H9 (cell line): ENCODE measurements at places on chromosomes 13 and 19.

DNA sequence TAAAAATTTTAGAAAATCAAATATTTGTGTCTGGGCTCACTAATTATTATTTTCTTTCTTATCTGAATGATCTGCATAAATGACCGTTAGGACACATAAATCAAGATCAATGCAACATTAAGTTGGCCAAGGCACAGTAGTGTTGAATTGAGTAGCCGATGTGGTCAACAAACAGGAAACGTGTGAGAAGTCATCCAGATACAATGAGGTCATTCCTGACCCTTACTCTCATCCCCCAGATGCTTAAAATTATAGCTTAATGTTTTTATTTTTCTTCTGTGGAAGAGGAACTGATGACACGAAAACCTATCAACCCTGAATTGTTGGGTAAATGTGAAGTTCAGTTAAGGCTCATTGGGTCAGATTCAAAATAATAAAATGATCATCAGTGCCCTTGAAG lies 222.9 kb downstream of the RFC3 start:
- DNase-seq, result no peak

DNA sequence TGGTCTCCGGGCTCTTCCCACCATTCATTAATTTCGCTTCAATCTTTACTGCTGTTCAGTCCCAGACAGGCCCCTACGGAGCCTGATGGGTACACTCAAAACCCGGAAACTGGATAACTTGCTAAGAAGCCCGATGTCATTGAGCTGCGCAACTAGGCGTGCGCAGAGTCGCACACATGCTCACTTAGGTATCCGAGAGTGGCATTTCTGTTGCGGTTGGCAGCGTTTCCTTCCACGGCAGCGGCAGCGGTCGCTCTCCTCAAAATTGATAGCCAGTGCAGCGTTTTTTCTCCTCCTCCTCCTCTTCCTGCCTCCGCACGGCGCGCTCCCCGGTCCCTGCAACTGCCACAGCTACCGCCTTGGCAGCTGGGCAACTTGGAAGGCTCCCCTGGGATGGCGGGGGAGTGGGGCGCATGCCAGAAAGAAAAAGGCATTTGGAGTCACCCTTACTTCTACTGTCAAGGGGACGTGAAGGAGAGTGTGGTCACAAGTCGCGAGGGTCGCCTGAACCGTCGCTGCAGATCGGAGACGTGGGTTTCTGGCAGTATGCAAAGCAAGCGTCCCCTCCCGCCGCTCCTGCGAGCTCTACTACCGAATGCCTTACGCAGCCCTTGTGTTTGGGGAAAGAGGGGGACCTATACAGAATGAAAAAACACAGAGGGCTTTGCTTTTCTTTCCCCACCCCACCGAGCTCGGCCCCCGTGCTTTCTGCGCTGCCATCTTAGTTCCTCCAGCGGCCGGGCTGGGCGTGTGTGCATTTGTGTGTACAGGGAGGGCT lies 2.4 kb upstream of the MYCBP2 start:
- peak; percentile 80 for DNase-seq

DNA sequence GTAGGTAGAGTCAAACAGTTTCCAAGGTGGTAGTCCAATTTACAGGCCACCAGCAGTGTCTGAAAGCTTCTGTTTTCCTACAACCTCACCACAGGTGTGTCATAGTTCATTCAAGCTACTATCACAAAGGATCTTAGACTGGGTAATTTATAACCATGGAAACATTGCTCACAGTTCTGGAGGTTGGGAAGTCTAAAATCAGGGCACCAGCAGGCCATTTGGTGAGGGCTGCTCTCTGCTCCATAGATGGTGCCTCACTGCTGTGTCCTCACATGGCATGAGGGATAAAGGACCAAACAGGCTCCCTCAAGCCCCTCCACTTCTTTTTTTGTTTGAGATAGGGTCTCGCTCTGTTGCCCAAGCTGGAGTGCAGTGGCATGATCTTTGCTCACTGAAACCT lies 60.6 kb downstream of the ING1 start:
- no peak for DNase-seq

DNA sequence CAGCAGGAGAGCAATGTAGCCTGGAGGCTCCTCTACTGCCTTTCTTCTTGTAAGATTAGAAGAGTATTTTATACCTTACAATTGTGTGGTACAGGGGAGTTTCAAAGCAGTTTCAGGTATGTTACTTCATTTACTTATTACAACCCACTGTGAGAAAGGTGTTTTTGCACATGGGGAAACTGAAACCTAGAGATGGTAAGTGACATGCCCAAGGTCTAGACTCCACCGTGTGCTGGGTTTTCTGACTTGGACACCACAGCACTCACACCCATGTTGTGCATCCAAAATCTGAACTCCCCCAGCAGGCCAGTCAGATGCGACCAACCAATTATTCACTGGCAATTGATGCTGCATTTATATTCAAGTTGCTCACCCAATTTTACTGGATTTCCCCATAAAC lies 22.8 kb downstream of the ERICH6B start:
- DNase-seq, result no peak

DNA sequence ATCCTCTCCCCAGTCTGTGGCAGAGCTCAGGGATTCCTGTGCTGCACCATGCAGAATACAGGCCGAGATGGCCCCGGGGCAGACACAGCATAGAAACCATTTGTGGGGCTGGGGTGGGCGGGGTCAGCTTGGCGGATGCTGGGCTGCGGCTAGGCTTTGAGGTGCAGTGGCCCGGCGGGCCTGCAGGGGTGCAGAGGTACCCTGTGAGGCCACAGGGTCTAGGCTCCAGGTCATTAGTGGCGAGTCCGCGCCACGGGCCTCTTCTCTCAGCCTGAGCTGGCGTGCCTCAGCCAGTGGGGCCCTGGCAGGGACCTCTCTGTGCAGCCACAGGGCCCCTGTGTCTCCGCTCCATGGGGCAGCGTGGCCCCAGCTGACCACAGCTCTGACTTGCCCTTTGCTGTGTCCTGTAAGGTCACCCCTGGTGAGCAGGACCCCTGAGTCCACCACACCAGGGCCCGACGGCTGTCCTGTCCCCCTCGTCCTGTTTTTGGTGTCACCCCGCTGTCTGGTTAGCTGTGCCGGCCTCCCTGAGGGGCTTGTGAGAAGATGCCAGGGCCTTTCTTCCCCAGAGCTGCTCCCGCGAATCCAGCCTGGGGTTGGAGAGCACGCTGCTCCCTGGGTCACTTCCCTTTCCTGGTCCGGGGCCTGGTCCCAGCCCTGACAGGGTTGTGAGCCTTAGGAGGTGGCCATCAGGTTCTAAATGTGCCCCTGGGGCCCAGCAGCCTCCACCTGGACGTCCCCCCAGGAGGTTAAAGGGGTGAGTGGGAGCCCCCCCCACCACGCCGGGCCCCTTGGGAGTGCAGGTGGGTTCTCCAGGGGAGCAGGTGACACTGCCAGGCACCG lies 12.1 kb downstream of the KDM4B start:
- DNase-seq, result peak; percentile 60

DNA sequence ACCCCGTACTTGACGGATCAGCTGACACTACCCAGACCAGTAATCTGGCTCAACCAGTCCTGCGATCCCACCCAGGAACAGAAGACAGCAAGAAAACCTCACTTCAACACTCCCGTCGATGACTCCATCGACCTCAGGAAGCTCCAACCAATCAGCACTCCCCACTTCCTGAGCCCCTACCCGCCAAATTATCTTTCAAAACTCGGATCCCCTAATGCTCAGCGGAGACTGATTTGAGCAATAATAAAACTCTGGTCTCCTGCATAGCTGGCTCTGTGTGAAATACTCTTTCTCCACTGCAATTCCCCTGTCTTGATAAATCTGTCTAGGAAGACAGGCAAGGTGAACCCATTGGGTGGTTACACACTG lies 1.2 kb downstream of the LSM4 start:
- no peak for DNase-seq

DNA sequence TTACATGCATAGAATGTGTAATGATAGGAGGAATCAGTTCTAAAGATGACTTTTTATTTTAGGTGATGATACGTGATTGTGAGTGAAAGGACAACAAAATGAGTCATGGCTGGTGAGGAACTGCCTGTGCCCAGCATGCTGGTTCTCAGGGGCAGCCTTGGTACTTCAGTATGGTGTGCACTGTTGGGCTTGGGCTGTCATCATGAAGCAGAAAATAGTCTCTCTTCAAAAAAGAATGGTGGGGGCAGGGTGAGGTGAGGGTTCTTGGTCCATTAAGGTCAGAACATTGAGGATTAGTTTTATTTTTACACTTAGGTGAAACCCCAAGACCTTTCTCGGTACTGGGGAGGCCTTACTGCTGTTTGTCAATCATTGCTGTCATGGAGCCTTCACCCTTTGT lies 309.5 kb downstream of the MTUS2 start:
- no peak for DNase-seq

- DNase-seq, result no peak
These were observed 30.9 kb upstream of the CYP4F8 start for GRCh38 chr19:15584095-15584494.

GRCh38 chr13:111225810-111226546 lies 94.5 kb upstream of the TEX29 start:
- DNase-seq, result no peak

DNA sequence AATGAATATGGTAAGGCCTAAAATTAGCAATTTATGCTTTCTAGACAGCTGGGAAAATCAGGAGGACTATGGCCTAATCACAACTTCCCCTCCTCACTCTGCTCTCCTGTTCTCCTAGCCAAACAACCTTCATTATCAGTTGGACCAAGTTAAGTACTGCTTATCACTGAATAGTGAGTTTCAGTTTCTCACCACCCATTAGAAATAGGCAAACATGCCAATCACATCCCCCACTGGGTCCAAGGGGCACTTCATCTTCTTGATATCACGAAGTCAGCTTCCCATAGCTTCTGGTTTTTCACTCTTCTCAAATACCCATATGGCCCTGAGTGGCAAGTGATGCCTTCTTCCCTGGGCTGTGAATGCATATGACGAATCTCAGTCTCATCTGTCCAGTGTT lies 689.6 kb downstream of the SLITRK5 start:
- DNase-seq, result no peak

- DNase-seq, result peak; percentile 17
These were observed 31.8 kb downstream of the GJA3 start for GRCh38 chr13:20129076-20129475.

GRCh38 chr19:8097681-8098567 lies 45.4 kb downstream of the CCL25 start:
- DNase-seq, result no peak

GRCh38 chr19:4173479-4174212 lies 8.7 kb downstream of the SIRT6 start:
- DNase-seq, result no peak

- DNase-seq, result no peak
These were observed 36.2 kb upstream of the ENOX1 start for GRCh38 chr13:43822969-43823368.

DNA sequence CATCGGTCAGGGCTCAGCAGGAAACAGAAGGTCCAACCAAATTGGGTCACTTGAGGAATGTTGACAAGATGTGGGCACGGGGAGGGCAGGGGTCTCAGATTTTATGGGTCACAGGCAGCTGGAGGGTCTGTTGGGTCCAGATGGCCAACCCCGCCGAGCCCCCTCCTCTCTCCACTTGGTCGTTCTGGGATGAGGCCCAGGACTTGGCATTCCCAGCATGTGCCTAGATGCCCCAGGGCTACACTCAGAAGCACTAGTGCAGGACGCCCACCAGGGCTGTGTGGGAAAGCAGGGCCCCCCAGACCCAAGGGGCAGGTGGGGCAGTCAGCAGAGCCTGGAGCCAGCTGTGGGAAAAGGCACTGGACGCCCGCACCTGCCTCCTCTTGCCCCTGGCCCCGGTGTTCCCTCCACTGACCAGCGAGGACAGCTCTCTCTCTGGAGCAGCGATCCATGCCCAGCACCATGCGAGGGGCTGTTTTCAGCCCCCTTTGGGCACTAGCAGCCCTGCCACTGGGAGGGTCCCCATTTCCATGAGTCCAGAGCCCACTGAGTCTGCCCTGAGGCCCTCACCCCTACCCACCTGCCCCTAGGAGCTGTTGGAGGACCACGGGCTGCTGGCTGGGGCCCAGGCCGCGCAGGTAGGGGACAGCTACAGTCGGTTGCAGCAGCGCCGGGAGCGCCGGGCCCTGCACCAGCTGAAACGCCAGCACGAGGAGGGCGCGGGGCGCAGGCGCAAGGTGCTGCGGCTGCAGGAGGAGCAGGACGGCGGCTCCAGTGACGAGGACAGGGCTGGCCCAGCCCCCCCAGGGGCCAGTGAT lies 26.0 kb downstream of the DHX34 start:
- no peak for DNase-seq

- DNase-seq, result no peak
These were observed 1.2 kb downstream of the TICAM1 start for GRCh38 chr19:4830332-4830731.

- DNase-seq, result no peak
These were observed 70.5 kb downstream of the ZNF536 start for GRCh38 chr19:30442674-30443073.

DNA sequence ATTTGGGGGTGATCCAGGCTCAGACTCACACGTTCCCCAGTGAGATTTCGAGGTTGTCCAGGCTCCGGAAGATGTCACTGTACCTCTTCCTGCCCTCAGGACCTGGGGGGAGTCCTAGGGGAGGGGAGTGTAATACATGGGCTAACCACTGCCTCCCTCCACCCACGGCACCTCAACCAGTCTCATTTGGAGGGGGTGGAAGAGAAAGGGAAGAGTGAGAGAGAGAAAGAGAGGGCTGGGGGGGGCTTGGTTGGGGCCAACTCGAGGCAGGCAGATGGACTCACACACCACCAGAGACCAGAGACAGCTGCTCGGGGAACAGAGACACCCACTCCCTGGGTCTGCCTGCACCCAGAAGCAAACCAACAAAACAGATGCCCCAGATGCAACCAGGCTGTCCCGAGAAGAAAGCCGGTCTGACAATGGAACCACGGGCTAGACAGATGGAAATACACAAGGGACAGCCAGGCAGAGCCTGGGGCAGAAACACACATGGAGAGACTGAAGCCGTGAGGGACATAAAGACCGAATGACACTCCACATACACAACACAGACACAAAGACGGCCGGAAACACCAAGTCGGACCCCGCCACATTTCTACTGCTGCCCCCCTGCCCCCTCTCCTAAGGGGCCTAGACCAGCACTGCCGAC lies 825 bp downstream of the GMIP start:
- no peak for DNase-seq

DNA sequence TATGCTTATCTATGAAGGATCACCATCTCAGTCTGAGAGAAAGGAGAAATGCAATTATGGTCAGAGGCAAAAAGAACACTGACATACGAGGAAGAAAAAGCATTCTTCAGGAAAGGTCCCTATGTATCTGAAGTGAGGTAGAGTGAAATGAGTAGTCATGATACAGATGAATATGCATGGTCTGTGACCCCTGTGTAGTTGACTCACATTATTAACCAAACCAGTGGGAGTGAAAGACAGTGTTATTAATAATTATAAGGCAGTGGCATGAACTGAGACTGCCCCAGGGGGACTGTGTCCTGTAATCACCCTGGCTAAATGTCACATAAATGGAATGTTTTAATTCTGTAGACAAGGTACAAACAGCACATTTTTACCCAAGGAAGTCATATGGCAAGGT lies 1320.2 kb upstream of the PCDH9 start:
- DNase-seq, result no peak

- peak; percentile 48 for DNase-seq
These were observed 15.0 kb downstream of the NFIX start for GRCh38 chr19:13010038-13010991.
